Stomach (tissue), 19 donors: ENCODE measurements at places on chromosomes 11 and 22.

- no peak for DNase-seq
Observed at GRCh38 chr11:80261776-80262175, 820.9 kb upstream of the TENM4 start.

GRCh38 chr22:42399315-42400271, 32.6 kb downstream of the NFAM1 start:
- peak; percentile 30 for DNase-seq

DNA sequence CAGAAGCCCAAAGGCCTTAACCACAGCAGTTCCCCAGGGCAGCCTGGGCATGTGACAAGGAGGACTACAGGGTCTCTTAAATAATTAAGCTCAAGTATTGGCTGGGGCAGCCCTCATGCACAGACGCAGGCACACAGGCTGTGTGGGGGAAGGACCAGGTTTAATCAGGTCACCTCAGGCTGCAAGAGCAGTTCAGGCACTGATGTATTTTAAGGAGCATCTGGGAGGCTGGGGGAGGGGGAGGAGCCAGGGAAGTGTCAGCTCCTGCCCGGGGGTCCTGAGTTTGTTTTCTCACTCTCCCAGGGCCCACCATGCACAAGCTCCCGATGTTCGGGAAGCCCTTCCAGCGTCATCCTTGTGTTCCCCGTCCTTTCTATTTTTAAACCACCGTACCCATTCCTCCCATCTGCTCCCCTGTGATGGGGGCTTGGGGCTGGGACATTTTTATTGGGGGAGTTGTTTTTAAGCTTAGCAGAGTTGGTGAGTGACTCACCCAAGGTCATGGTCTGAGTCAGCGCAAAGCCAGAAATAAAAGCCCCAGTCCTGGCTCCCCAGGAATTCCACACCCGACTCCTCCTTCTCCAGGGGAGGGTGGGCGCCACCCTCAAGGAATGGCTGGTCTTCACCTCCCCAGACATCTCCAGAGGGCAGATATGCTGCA, 2.4 kb downstream of the CSDC2 start:
- no peak for DNase-seq

DNA sequence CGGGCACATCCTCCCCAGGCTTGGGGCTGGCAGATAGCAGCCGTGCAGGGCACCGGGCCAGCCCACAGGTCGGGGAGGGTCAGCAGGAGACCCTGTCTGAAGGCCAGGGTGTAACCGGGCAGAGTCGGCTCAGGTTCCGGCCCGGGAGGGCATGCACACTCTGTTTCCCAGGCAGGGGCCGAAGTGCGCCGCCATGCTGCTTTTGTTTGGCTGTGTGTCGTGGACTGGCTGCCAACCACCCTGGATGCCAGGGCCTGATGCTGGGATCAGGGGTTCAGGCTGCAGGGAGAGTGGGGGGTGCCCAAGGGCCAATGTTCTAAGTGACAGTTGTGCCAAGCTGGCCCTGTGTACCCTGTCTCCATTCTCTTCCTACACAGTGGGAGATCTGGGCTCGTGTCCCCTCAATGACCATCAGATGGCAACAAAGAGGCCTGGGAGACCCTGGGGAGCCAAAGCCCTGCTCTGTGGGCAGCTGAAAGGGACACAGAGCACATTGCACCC, 120.9 kb upstream of the B3GAT1 start:
- DNase-seq: no peak

DNA sequence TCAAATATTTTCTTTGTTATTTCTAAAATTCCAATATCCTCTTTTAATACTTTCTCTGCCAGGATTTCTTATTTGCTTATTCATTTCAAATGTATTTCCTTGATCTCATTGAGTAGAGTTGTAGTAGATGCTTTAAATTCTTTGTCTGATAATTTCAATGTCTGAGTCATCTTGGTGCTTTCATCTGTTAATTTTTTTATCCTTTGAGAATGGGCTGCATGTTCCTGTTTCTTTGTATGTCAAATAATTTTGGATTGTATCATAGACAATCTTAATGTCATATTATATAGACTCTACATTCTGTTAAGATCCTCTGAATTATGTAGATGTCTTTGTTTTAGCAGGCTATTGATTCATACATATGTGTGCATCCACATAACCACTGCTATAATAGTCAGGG, 57.5 kb downstream of the MYEOV start:
- no peak for DNase-seq

DNA sequence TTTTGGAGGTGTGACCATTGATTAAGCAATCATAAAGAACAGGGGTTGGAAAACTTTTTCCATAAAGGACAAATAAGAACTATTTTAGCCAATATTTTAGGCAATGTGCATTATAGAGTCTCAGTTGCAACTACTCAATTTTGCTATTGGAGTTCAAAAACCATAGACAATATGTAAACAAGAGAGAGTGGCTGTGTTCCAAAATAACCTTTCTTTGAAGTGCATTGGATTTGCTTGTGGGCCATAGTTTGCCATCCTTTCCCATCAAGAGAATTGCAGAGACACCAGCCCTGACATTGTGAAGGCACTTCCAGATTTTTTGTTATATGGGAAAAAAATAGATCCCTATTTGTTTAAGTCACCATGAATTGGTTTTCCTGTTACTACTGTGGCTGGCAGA, 63.3 kb upstream of the LARGE1 start:
- no peak for DNase-seq

- no peak for DNase-seq
Observed at GRCh38 chr11:102061276-102061675, 14.0 kb downstream of the CFAP300 start.

DNA sequence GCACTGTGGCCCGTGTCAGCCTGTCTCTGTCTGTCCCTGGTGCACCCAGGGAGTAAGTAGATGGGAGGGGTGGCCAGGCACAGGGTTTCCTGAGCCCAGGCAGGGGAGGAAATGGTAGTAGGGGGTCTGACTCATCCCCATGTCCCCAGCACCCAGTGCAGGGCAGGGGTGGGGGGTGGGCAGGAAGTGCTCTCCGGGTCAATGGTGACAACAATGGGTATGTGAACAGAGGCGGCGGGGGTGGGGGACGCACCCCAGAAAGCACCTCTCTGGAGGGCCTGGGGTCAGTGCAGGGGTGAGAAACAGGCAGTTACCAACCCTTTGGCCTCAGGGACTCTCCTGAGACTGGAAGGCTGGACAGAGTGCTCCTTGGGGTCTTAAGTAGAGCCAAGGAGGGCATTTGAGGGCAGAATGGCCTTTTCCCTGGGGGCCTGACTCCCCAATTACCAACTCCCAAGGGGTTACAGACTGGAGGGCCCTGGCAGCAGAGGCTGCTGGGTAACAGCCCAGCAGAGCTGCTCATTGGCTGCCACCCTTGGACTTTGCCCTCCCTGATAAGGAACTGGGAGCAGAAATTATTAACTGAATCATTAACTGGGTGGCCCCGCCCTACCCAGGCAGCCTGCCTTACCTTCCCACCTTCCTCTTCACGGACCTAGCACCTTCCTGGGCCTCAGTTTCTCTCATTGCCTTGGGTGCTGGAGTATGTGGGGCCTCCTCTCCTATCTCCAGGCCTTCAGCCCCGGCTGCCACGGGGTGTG, 4.2 kb downstream of the MYRF start:
- peak; percentile 88 for DNase-seq

GRCh38 chr22:45418056-45418769, 4.7 kb downstream of the RIBC2 start:
- no peak for DNase-seq

DNA sequence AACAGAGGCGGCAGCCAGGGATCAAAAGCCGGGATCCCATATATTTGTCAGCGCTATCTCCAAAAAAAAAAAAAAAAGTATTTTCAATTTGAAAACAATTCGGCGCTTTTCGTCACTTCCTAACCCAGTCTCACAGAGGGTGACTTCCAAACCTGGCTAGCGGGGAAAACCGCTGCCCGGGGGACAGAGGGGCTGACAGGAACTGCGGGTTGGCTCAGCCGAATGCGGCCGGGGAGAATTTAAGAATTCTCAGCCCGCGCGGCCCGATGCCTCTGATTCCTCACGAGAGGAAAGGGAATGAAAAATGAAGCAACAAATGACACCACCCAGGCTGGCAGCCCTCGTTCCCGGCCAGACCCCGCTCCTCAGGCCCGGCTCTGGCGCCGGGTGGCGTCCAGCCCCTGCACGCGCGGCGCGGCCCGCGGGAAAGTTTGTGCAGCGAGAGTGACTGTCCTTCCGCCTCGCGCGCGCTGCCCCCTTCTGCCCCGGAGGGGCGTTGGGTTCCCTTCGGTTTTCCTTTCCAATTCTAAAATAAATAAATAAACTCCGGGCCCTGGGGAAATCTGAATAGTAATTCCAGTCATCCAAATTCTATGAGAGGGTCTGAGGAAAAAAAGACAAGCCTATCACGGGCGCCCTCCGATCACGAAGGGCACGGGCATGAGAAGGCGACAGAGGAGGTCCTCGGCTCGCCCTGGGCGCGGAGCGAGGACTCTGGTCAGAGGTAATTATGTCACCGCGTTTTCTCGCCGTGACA, 4.8 kb upstream of the PAX6 start:
- no peak for DNase-seq

DNA sequence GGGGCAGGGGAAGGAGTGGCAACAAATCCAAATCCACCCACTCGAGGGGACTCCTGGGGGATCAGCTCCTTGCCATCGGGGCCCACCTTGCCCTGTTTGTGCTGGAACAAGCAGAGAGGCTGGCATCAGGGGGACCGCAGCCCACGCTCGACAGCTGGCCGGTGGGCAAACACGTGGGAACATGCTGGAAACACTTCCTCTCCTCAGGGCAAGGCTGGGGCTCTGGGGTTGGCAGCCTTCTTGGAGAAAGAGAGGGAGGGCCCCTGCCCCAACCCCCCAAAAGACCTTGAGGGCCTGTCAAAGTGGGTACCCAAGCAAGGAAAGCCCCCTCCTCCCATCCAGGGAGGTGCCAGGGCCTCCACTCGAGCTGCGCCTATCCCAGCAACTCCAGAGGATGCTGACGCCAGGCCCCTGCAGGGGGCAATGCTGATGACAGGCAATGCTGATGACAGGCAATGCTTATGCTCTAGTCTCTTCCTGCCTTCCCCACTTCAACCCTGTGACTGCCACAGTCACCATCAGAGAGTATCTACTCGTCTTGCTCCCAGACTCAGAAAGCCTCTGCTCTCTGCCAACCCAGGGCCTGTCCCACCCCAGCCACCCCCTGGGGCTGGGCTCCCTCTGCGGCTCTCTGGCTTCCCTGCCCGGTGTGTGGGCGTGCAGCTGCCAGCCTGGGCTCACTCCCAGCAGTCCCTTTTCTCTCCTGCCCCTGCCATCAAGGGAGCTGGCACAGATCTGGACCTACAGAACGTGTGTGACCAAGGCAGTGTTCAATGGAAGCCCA, 6.0 kb downstream of the ESS2 start:
- DNase-seq: no peak

DNA sequence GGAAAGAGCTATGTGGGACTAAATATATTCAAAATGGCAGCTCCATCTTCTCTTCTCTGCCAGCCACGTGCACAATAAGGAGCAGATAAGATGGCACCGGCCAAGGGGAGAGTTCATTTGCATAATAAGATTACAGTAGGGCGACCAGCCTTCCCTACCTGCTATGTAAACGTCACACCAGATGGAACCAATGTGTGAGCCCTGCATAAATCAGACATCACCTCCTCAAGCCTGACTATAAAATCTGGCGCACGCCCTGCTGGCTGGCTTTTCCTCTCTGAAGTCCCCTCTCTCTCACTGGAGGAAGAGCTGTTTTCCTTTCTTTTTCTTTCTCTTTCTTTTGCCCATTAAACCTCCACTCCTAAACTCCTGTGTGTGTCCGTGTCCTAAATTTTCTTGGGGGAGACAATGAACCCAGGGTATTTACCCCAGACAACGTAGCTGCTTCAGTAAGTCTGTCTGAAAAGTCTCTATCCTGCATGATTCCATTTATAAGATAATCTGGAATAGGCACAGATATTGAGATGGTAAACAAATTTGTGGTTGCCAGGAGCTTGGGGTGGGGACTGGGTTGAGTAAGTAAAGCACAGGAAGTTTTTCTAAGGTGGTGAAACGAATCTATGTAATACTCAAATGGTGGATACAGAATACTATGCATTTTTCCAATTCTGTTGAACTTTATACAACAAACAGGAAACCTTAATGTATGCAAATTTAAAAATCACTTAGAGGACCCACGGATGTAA, 670.0 kb upstream of the KIRREL3 start:
- DNase-seq: no peak

DNA sequence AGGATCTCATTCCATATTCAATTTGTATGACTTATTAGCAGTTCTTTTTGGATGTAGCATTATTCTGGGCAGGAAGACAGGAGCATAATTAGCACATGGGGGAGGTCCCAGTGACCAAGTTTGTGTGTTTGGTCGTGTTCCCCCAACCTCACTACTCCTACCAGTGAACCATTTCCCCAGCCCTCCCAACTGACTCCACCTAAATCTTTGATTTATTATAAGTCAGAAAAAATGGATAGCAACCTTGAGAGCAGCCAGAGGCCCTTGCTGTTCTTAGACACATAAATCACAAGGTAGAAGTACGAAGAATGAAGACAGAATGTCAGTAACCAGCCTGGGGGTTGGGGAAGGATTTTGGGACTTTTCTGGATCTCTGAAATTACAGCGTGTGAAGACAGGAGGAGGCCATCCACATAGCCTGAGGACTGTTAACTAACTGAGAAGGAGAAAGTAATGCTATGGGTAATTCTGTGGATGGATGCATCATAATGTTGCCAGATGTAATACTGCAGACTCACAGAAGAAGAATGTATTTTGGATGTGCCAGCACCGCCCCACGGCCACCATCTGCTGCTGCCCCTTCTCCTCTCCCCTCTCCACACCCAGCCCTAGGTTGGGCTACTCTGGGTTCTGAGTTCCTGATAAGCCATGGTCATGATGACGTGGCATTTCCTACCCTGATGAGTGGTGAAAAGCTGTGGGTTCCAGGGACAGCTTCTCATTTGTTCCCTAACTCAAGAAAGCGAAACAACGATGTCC, 124.3 kb upstream of the TTC12 start:
- DNase-seq: no peak

- DNase-seq: no peak
Observed at GRCh38 chr11:1403721-1404460, 14.2 kb downstream of the BRSK2 start.

DNA sequence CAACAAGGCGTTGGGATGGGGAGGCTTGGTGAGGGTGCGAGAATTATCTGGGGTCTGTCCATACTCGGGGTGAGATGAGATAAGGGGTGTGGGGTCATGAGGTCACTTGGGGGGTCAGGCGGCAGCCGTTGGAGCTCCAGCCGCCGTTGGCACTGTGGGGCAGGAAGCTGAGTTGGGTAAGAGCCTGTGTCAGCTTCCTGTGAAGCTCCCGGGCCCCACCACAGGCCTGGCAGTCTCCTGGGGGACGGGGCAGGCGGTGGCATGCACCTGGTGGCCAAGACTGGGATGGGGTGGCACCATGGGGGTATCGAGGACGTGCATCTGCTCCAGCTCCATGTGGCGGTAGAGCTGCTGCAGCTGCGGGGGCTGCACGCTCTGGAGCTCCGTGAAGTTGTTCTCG, 7.1 kb upstream of the MYBPC3 start:
- no peak for DNase-seq

GRCh38 chr22:50729391-50730012, 8.5 kb upstream of the ACR start:
- no peak for DNase-seq
